Activated T-cell treated with anti-CD3 and anti-CD28 coated beads for 48 hours (primary cell): ENCODE measurements at places on chromosomes 6 and 20.

DNA sequence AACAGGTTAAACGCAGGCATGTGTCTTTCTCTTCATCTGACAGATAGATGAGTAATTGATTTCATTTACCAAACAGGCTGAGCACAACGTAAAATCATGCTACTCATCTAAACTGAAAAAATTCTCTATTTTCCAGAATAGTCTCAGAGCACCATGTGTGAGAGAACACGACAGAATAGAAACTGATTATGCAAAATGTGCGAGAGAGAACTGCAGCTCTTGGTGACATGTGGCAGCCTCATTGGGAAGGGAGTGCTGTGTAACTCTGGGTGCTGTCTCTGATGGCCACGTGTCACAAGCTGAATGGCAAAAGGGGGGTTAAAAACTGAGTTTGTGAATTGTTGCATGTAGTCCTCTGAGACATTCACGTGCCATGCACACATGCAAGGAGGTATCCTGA lies 143.7 kb upstream of the ATXN1 start:
- DNase-seq = no peak

GRCh38 chr6:13695252-13695651 lies 16.4 kb downstream of the RANBP9 start:
- DNase-seq = no peak

GRCh38 chr6:43895656-43896328 lies 125.8 kb downstream of the VEGFA start:
- no peak for DNase-seq

GRCh38 chr20:44614525-44614924 lies 32.1 kb downstream of the PKIG start:
- DNase-seq = no peak

- no peak for DNase-seq
Observed at GRCh38 chr6:34867484-34867883, 20.4 kb downstream of the TAF11 start.

- DNase-seq = no peak
Observed at GRCh38 chr6:163751032-163751525, 336.6 kb downstream of the QKI start.

DNA sequence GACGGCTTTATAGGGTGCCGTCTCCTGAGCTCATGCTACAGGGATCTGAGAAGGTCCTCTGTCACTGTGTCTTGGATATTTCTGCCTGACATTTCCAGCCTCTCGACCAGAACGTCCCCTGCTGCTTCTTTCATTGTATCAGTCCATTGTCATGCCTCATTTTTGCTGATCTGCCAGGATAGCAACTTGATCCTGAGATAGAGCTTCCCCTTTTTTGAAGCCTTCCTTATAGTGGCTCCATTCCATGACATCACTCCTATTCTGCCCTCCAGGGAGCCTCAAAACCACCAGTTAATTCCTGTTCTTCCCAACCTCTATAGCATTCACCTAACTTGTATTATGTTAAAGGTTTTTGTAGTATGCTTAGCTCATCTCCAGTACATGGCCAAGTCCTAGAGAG lies 431.8 kb upstream of the NOX3 start:
- no peak for DNase-seq

DNA sequence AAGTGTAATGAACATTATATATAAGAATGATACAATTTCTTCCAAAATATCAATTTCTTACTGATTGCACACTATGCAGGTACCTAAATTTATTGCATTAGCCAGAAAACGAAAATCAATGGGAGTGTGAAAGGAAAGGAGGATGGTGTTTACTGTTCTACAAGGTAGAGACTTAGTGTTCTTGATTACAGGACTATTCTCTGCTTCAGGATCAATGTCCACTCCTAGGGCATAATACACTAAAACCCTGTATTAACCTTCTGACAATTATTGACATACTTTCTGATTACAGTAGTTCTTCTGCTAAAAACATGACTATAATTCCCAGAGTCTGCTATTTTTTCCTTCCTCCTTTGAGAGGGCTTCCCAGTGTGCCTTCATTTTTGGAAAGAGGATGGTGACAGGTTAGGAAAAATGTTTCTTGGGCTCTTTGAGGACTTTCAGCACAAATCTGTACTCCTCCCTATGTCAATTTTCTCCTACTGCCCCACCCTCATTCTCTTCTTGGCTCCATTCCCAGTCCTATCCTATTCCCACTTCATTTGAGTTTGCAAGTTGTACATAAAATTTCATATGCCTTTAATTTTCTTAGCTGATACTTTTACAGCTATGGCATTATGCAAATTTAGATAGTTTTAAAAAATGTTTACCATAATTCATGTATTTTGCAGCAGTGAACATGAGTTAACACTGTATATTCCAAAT lies 278.9 kb downstream of the CENPW start:
- DNase-seq = no peak
